Cortex of kidney (tissue), 1 donor: ENCODE measurements at places on chromosomes 5 and 9.

GRCh38 chr5:5239191-5239590 is 99.1 kb downstream of the ADAMTS16 start:
- no peak for DNase-seq

GRCh38 chr5:39159811-39160490 is 59.4 kb downstream of the FYB1 start:
- DNase-seq: no peak

DNA sequence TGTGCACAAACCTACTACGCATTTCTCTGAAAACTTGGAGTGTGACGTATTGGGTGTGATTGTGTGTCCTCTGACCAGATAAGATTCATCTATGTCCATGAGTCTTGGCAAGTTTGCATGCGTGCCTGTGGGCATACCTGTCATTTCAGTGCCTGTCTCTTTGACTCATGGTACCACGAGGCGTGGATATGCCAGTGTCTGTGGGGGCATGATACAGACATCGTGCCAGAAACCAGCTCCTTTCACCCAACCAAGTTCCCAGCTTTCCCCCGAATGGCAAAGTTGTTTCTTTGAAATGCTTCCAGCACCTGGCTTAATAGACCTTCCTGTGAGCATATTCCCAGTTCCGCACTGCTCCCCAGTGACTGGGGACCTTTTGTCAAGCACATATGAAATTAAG is 241.9 kb upstream of the MVB12B start:
- no peak for DNase-seq

DNA sequence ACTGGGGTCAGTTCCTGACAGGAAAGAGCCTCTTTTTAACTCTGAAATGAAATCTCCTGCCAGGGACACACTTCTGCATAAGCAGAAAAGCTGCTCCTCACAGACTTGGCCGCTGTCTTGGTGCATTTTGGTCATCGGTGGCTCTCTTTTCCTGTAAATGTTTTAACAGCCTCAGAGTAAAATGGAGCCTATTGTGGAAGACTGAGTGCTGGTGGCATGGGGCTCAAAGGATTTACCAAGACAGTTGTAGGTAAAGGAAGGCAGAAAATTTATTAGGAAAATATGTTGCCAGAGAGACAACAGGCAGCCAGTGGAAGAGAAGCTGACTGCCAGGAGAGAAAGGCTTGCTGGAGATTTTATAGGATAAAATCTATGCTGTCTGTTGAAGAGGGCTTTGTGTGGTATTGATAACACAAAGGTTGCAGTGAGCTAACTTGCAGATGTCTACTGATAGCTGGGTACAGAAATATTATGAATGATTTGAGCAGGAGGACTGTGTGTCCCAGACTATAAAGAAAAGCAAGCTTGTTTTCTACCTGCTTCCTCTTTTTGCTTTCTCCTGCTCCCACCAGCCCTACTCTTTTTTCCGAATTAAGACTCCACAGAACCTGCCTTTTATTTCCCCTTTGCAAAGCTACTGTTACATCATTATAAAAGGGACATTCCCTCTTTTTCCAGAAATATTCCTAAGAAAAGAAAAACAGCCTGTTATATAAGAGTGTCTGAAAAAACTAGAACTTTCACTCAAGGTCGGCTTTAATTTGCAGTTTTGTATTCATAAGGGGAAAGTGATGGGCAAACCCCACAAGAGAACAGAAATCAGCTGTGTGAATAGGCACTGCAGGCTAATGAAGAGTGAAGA is 27.9 kb upstream of the IFNA14 start:
- no peak for DNase-seq

DNA sequence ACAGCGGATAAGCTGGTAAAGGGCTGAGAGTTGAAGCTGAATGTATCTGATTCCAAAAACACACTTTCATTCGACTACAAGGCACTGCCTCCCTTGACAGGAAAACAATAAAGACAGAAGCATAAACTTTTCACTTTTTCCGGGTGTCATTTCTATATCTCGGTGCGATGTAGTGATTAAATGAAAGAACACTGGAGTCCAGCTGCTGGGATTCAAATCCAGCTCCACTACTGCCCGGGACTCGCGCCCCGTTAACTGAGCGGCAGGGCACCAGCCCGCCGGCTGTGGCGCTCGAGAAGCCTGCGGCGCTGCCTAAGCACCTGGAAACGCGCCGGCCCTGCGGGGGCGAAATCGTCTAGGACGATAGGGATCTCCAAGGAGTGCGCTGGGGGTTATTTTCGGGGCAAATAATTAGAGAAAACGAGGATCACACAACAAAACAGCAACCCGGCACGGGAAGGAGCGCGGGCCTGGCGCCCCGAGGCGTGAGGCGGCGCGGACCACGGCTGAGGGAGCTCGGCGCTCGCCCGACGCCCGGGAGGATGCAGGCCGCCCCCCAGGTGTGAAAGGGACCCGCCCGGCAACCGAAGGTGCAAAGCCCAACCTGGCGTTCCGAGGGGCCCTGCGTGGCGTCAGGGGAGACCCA is 837 bp downstream of the UIMC1 start:
- DNase-seq: no peak

- no peak for DNase-seq
These were observed 21.5 kb upstream of the RALGPS1 start for GRCh38 chr9:126893079-126893478.
